ENCODE measurements at places on chromosomes 12 and 14.
A peak's percentile ranks its signal among the peaks of the same experiment; 100 is the strongest.

GRCh38 chr14:76136476-76137110, 15.1 kb upstream of the GPATCH2L start:
- H3K36me3 ChIP-seq, result no peaks in the 10 kb centered on the region
- no peak for DNase-seq
- H3K4me1 ChIP-seq, result no peaks in the 10 kb centered on the region
- H3K4me3 ChIP-seq, result no peak overlapping the region
- H3K27me3 ChIP-seq, result peaks cover 79% of the 10 kb centered on the region
- H3K27ac ChIP-seq, result no peak overlapping the region

DNA sequence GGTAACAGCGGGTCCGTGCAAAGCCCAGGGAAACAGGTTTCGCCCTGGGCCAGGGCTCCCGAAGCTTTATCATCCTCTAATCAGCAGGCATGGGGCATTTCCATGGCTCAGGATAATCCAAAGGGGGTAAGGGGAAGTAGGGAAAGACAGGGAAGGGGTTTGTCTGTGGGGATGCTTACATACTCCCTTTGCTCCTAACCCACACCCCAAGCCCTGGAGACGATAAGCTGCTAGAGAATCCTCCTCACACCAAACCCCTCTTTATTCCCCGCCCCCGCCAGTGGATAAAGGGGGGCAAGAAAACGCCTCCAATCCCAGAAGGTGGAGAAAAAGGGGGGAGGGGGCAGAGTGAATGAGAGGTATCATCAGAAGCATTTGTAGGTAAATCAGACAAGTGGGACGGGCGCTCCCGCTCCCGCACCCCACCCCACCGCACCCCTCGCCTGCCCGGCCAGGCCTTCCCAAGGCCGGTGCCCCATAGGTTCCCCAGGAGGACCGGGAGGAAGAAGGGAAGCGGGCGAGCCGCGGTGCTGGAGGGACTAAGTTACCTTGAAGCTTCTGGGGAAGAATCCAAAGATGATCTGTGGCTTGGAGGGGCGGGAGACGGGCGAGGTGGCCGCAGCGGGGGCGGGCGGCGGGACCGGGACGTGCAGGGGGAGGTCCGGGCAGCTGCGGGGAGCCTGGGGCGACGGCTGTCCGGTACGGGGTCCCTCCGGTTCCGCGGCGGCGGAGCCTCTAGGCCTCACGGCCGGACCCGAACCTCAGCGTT, 762 bp downstream of the PPP2R5E start:
- DNase-seq, result peak; percentile 15
- no peaks in the 10 kb centered on the region for H3K27me3 ChIP-seq
- H3K27ac ChIP-seq, result peak overlapping the region; percentile 61
- H3K36me3 ChIP-seq, result peaks cover 17% of the 10 kb centered on the region

GRCh38 chr12:5521456-5522325, 89.8 kb downstream of the NTF3 start:
- H3K4me3 ChIP-seq, result no peak overlapping the region
- no peak for DNase-seq
- no peaks in the 10 kb centered on the region for H3K27me3 ChIP-seq
- H3K4me1 ChIP-seq, result no peaks in the 10 kb centered on the region
- no peak overlapping the region for H3K27ac ChIP-seq

DNA sequence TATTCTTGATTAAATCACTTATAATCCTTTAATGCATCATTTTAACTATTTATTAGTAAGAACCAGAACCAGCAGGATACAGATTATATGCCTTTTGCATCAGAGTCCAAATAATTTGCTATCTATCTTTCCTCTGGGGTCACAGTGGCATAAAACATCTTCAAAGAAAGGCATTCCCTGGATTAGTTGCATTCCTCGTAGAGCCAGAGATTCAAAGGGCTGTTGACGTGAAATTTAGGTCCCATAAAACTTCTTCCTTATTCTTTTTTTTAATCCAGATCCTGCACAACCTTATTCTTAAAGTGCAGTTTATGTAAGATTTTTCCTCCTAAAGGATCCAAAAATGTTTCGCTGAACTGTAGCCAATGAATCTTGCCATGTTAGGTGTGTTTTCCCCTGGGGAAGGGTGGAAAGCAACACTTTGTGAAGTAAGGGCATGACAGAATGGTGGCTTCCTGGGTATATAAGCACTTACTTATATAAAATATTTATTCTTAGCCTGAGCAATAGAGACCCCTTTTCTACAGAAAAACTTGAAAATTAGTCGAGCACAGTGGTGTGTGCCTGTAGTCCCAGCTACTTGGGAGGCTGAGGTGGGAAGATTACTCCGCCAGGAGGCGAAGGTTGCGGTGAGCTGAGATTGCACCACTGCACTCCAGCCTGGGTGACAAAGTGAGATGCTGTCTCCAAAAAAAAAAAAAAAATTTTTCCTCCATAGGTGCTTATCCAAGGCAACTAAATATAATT, 208.7 kb downstream of the PCNX1 start:
- no peaks in the 10 kb centered on the region for H3K27me3 ChIP-seq
- no peak for DNase-seq
- H3K4me1 ChIP-seq, result peaks cover 33% of the 10 kb centered on the region
- H3K36me3 ChIP-seq, result no peaks in the 10 kb centered on the region
- H3K27ac ChIP-seq, result no peak overlapping the region

Data from PC-3 (cell line).